ENCODE measurements at places on chromosomes 4 and X. TPM values are rescaled to one million over a fixed set of nuclear protein-coding genes. Genes with fewer than 3 reads are reported as not detected.

GRCh38 chr4:69764311-69764710 is 3.9 kb upstream of the SULT1B1 start:
- no peaks in the 10 kb centered on the region for H3K27me3 ChIP-seq
- H3K4me3 ChIP-seq: no peak overlapping the region
- no peak for DNase-seq

- H3K27me3 ChIP-seq: no peaks in the 10 kb centered on the region
- no peak overlapping the region for H3K4me3 ChIP-seq
- no peak for DNase-seq
- H3K27ac ChIP-seq: no peak overlapping the region
- H3K36me3 ChIP-seq: peaks cover 7% of the 10 kb centered on the region
- no peaks in the 10 kb centered on the region for H3K4me1 ChIP-seq
These were observed 66.4 kb downstream of the ARAP2 start for GRCh38 chr4:36177946-36178345.

GRCh38 chrX:39850209-39850608 is 247.5 kb downstream of the BCOR start:
- H3K4me3 ChIP-seq: no peak overlapping the region
- no peak for DNase-seq
- H3K36me3 ChIP-seq: no peaks in the 10 kb centered on the region
- no peak overlapping the region for H3K27ac ChIP-seq
- peaks cover 20% of the 10 kb centered on the region for H3K4me1 ChIP-seq

- H3K27me3 ChIP-seq: no peaks in the 10 kb centered on the region
- H3K4me1 ChIP-seq: no peaks in the 10 kb centered on the region
- DNase-seq: no peak
- H3K27ac ChIP-seq: no peak overlapping the region
These were observed 18.9 kb upstream of the GPR101 start for GRCh38 chrX:137052643-137053235.

DNA sequence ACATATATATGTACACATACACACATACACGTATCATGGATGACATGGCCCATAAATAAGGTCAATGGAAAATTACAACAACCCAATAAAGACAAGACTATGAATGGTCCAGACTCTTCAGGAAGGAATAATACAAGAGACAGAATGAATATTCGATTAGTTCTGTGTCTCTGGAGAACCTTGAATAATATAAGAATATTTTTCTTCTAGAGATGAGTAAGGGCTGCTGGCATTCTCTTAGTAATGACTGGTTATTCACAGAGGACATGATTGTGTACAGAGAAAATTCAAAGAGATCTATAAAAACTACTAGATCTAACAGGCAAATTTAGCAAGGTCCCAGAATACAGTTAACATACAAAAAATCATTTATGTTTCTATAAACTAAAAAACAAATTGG is 23.3 kb downstream of the SPIN4 start:
- DNase-seq: no peak
- no peaks in the 10 kb centered on the region for H3K4me1 ChIP-seq
- H3K27me3 ChIP-seq: no peaks in the 10 kb centered on the region
- no peak overlapping the region for H3K27ac ChIP-seq
- no peak overlapping the region for H3K4me3 ChIP-seq
- H3K36me3 ChIP-seq: no peaks in the 10 kb centered on the region

- H3K4me1 ChIP-seq: no peaks in the 10 kb centered on the region
- H3K36me3 ChIP-seq: no peaks in the 10 kb centered on the region
- H3K27ac ChIP-seq: no peak overlapping the region
- no peak overlapping the region for H3K4me3 ChIP-seq
These were observed 31.5 kb upstream of the ELF2 start for GRCh38 chr4:139208404-139208945.

- H3K27me3 ChIP-seq: no peaks in the 10 kb centered on the region
- no peaks in the 10 kb centered on the region for H3K36me3 ChIP-seq
- H3K4me3 ChIP-seq: no peak overlapping the region
- DNase-seq: no peak
- no peak overlapping the region for H3K27ac ChIP-seq
- no peaks in the 10 kb centered on the region for H3K4me1 ChIP-seq
These were observed 119.6 kb downstream of the CCSER1 start for GRCh38 chr4:90246816-90247215.

CSTF2 gene
- 41.8 TPM for total RNA-seq

- no peaks in the 10 kb centered on the region for H3K36me3 ChIP-seq
- H3K27me3 ChIP-seq: no peaks in the 10 kb centered on the region
- DNase-seq: peak; percentile 8
- H3K4me3 ChIP-seq: no peak overlapping the region
- H3K4me1 ChIP-seq: no peaks in the 10 kb centered on the region
- H3K27ac ChIP-seq: no peak overlapping the region
These were observed 34.0 kb upstream of the GNPDA2 start for GRCh38 chr4:44760142-44760898.

PNMA6A gene
- total RNA-seq: 0.66 TPM

DNA sequence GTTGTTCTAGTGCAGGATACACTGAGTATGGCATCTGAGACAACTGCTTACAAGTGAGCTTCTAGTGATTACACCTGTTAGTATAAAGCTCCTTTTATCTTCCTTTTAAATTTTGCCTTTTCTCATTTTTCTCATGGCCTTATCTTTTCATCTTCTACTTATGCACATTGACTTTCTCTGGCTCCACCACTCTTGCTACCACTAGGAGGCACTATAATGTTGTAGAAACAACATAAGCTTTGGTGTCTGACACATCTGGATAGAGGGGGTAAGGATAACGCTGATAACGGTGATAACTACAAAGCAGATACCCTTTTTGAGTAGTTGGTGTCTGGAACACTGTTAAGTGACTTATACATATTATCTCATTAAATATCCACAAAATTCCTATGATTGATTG is 187.4 kb upstream of the TEX13C start:
- no peak overlapping the region for H3K27ac ChIP-seq
- H3K4me1 ChIP-seq: no peaks in the 10 kb centered on the region
- no peak for DNase-seq
- H3K4me3 ChIP-seq: no peak overlapping the region
- H3K36me3 ChIP-seq: no peaks in the 10 kb centered on the region

GRCh38 chrX:147935156-147935758 is 23.5 kb downstream of the FMR1 start:
- no peak overlapping the region for H3K27ac ChIP-seq
- no peak overlapping the region for H3K4me3 ChIP-seq
- no peak for DNase-seq
- H3K36me3 ChIP-seq: peaks cover 2% of the 10 kb centered on the region
- H3K27me3 ChIP-seq: no peaks in the 10 kb centered on the region

SPANXA2 gene
- not detected for total RNA-seq

GRCh38 chr4:136831553-136831952 is 700.7 kb downstream of the PCDH18 start:
- no peaks in the 10 kb centered on the region for H3K27me3 ChIP-seq
- H3K4me1 ChIP-seq: no peaks in the 10 kb centered on the region
- no peak overlapping the region for H3K27ac ChIP-seq
- H3K4me3 ChIP-seq: no peak overlapping the region
- DNase-seq: no peak

DNA sequence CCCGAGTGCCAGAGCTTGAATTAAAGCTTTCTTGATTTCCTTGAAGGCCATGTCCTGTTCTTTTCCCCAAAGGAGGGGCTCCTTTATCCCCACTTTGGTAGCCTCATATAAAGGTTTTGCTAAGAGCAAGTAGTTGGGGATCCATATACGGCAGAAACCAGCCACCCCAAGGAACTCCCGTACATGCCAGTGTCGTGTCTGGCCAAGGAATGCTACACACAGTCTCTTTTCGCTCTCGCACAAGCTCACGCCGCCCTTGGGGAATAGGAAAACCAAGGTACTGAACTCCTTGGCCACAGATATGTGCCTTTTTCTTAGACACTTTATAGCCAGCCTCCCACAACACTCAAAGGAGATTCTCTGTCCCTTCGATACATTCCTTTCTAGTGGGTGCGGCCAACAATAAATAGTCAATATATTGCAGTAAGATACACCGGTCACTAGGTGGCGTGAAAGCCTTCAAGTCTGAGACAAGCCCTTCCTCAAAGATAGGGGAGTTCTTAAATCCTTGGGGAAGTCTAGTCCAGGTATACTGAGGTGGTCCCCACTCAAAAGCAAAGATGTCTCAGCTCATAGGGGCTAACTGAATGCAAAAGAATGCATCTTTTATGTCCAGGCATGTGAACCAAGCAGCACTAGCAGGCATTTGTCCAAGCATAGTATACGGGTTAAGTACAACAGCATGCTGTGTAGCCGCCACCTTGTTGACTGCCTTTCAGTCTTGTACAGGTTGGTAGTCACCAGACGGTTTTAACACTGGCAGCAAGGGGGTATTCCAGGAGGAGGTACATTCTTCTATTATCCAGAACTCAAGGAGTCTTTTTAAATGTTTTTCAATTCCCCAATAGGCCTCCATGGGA is 57.8 kb upstream of the XAGE1B start:
- no peak overlapping the region for H3K4me3 ChIP-seq
- no peaks in the 10 kb centered on the region for H3K4me1 ChIP-seq
- peak; percentile 40 for DNase-seq
- H3K36me3 ChIP-seq: no peaks in the 10 kb centered on the region
- H3K27me3 ChIP-seq: no peaks in the 10 kb centered on the region

ZNF81 gene
- 8.7 TPM for total RNA-seq

DNA sequence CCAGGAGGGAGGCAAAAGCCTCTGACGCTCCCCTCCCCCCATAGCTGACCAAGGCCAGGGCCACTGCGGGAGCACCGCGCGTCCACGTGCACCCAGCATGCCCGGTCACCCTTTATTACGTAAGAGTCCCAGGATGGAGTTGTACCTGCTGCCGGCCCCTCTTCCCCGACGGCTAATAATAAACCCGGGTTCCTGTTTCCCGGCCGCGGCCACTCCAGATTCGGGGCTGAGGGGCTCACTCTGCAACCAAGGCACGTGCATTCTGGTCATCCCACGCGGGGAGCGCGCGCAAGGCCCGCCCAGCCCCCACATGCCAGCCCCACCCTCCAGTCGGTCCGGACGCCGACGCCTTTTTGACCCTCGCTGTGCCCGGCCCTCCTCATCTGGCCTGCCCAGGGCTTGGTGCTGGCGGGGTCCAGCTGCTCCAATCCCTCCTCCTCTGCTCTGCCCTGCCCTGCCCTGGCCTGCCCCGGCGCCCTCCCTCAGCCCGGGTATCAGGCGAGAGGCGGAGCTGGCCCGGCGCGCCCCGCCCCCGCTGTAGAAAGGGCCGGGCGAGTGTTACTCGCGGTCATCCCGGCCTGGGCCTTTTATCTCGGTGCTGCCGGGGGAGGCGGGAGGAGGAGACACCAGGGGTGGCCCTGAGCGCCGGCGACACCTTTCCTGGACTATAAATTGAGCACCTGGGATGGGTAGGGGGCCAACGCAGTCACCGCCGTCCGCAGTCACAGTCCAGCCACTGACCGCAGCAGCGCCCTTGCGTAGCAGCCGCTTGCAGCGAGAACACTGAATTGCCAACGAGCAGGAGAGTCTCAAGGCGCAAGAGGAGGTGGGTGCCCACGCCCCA is 2.6 kb downstream of the MID1IP1 start:
- H3K36me3 ChIP-seq: no peaks in the 10 kb centered on the region
- DNase-seq: peak; percentile 83
- peak overlapping the region; percentile 77 for H3K27ac ChIP-seq
- H3K27me3 ChIP-seq: no peaks in the 10 kb centered on the region
- peak overlapping the region; percentile 74 for H3K4me3 ChIP-seq
- H3K4me1 ChIP-seq: peaks cover 10% of the 10 kb centered on the region

GLRA3 gene
- not detected for total RNA-seq

- H3K36me3 ChIP-seq: no peaks in the 10 kb centered on the region
- no peak overlapping the region for H3K4me3 ChIP-seq
- DNase-seq: no peak
- H3K27ac ChIP-seq: no peak overlapping the region
These were observed 67.9 kb upstream of the TBL1X start for GRCh38 chrX:9396930-9397329.

UGT2A1 gene
- total RNA-seq: not detected

DNA sequence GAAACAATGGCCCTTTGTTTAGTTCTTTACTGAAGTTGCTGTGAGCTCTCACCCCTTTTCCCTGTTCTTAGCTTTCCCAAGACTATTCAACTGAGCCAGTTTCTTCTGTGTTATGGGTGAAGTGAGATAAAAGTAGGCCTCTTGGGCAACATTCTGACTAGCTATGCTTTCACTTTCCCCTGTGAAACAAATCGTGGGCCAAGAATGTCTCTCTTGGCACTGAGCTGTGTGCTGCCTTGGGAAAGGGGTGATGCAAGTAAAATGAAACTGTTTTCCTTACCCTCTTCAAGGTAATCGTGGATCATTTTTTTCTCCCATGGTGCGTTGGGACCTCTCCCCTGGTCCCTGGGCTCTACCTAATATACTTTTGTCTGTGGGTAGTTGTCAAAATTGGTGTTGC is 653.9 kb upstream of the MAGEB2 start:
- DNase-seq: no peak
- H3K4me1 ChIP-seq: no peaks in the 10 kb centered on the region
- no peaks in the 10 kb centered on the region for H3K27me3 ChIP-seq
- no peaks in the 10 kb centered on the region for H3K36me3 ChIP-seq

DNA sequence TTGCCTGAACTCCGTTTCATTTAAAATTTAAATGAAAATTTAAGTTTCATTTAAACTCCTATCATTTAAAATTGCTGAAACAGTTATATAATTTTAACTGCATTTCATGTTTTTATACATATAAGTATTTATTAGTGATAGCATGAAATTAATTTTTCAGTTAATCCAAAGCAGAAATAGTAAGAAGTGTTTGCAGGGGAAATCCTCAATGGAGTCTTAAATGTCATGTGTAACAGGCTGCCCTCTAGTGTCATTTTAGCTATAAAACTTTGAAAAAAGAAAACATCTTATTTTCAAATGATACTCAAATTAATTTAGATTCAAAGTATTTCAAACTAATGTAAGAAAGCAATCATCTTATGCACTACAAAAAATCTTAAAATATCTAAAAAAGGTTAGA is 27.2 kb downstream of the TAPT1 start:
- H3K4me3 ChIP-seq: no peak overlapping the region
- no peak for DNase-seq
- no peaks in the 10 kb centered on the region for H3K27me3 ChIP-seq
- H3K27ac ChIP-seq: no peak overlapping the region
- H3K36me3 ChIP-seq: no peaks in the 10 kb centered on the region

DNA sequence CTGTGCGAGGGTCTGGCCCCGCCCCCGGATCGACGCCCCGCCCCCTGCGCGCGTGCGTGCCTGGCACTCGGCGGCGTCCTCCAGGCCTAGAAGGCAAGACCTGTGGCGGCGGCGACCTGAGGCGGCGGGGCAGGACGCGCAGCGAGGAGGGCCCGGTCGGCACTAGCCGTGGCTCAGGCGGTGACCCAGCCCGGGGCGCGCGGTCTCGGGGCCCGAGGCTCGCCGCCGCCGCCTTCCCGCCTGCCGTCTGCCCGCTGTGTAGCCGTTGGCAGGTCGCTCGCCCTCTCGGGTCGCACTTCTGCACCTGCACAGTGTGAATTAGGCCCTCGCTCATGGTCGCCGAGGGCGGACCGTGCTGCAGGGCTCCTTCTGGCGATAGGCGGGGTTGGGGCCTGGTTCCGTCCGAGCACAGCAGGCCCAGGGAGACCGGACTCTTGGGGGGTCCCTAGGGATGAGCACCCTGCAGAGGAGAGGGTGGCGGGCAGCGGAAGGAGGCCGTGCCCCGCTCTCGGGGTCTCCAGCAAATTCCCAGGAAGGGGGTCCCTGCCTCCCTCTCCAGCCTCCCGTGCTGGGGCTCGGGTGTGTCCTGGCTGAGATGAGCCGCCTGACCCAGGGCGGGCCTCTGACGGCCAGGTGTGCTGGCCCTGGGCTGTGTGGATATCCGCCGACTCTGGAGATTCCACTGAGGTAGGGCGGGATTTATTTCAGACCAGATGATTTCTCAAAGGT is 557 bp upstream of the FAM53A start:
- H3K27me3 ChIP-seq: no peaks in the 10 kb centered on the region
- no peak for DNase-seq
- H3K4me3 ChIP-seq: peak overlapping the region; percentile 27

UBE2K gene
- 33.7 TPM for total RNA-seq

Data from naive thymus-derived CD4-positive, alpha-beta T cell (primary cell).